H1 (cell line): ENCODE measurements at places on chromosomes 2 and 18.

- DNase-seq, result no peak
Measured at GRCh38 chr2:241041589-241042158, 43.3 kb downstream of the SNED1 start.

- DNase-seq, result no peak
Measured at GRCh38 chr18:29629493-29630036, 1413.0 kb downstream of the DSC3 start.

DNA sequence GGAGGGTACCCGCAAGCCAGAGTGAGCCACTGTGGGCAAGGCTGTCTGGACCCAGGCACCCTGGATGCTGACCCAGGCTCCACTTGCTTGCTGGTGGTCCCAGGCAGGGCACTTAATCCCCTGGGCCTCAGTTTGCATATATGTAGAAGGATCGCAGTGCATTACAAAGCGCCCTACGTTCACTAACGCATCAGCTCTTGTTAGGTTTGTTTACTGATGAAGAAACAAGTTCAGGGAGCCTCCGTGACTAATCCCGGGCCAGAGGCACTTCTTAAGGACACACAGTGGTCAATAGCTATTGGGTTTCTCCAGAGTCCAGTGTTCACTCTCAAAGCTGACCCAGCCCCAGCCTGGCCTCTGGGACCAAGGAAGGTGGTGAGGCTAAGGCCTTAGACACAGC lies 70.2 kb downstream of the LBH start:
- peak; percentile 72 for DNase-seq

DNA sequence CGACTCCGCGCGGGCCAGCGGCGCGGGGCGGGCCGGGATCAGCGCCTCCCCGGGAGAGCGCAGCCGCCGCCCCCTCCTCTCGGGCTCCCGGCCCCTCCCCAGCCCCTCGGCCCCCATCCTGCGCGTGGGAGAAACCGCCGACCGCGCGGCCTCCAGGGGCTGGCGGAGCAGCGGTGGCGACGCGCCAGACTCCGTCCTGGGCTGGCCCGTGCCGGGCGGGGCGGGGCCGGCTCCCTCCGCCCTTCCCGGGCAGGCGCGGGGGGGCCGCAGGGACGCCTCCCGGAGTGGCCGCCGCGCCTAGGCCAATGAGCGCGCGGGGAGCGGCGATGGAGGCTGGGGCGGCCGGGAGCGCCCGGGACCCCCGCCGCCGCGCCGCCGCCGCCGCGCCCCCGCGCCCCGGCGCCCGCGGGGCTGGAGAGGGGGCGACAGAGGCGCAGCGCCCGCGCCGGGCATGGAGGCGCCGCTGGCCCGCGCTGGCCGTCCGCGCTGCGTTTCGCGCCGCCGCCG lies 49.1 kb downstream of the KCNIP3 start:
- DNase-seq, result no peak

GRCh38 chr18:10522574-10522973 lies 3.3 kb upstream of the NAPG start:
- DNase-seq, result no peak
